ENCODE measurements at places on chromosomes 1 and 21.

GRCh38 chr1:193726722-193727121 lies 540.3 kb upstream of the B3GALT2 start:
- DNase-seq = no peak

GRCh38 chr21:41168391-41169257 lies 664 bp downstream of the BACE2 start:
- peak; percentile 5 for DNase-seq

- DNase-seq = no peak
Measured at GRCh38 chr21:15422783-15423182, 307.0 kb upstream of the USP25 start.

- DNase-seq = no peak
Measured at GRCh38 chr1:47465605-47466004, 27.8 kb downstream of the FOXD2 start.

GRCh38 chr1:53549287-53549686 lies 90.1 kb downstream of the DMRTB1 start:
- no peak for DNase-seq

GRCh38 chr1:156796340-156797097 lies 20.1 kb downstream of the SH2D2A start:
- no peak for DNase-seq

GRCh38 chr1:246037832-246038231 lies 469.2 kb downstream of the SMYD3 start:
- no peak for DNase-seq

GRCh38 chr1:27136236-27136551 lies 18.7 kb downstream of the SLC9A1 start:
- DNase-seq = no peak

DNA sequence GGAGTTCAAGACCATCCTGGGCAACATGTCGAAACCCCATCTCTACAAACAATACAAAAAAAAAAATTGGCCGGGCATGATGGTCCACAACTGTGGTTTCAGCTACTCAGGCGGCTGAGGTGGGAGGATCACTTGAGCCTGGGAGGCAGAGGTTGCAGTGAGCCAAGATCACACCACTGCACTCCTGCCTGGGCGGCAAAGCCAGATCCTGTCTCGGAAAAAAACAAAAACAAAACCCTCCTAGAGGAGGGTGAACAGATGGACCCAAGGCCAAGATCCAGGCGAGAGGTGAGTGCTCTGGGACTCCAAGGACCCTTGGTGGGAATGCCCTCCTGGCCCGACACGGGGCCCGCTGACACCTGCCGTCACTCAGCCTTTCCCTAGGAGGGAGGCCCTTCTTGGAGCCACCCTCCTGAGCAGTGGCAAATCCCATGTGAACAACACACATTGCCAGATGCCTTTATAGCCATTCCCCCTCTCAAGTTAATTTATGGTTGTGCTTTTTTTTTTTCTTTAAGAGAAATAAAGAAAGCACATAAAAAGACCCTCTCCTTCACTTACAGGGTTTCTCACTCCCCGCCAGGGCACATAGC lies 380 bp downstream of the TFF2 start:
- no peak for DNase-seq

DNA sequence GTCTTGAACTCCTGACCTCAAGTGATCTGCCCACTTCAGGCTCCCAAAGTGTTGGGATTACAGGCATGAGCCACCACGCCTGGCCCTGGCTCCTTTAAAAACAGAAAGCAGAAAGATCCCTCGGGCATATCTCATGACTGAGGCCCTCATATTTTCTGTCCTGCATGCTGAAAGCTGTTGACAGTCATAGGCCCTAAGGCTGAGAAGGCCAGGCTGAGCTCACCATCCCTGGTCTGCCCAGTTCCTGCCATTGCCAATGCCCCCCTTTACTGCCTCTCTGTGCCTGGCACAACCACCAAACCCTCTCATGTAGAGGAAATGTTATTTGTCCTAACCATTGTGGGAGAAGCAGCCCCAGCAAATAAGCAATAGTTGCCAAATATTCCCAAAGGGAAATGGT lies 12.7 kb downstream of the CD34 start:
- DNase-seq = no peak

DNA sequence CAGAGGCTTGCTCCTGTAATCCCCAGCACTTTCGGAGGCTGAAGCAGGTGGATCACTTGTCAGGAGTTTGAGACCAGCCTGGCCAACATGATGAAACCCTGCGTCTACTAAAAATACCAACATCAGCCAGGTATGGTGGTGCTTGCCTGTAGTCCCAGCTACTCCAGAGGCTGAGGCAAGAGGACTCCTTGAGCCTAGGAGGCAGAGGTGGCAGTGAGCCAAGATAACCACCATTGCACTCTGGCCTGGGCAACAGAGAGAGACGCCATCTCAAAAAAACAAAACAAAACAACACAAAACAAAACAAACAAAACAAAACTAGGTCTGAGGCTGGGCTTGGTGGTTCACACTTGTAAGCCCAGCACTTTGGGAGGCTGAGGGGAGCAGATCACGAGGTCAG lies 38.7 kb upstream of the RAP1GAP start:
- no peak for DNase-seq

DNA sequence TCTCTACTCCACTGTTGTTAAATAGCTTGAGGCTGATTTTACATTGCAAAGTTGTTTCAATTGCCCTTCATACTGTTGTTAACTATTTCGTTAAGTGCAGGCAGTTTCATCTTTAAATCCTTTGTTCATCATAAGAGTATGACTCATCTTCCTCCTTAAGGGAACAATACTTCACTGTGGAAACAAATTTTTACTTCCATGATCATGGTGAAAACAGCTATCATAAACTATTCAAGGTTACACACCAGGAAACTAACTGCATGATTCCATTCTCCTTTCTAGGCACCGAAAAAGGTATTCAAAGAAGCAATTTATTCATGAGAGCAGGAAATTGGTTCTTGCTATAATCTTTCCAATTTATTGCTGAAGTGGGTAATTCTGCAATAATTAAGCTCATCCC lies 593.2 kb downstream of the LRRIQ3 start:
- no peak for DNase-seq

DNA sequence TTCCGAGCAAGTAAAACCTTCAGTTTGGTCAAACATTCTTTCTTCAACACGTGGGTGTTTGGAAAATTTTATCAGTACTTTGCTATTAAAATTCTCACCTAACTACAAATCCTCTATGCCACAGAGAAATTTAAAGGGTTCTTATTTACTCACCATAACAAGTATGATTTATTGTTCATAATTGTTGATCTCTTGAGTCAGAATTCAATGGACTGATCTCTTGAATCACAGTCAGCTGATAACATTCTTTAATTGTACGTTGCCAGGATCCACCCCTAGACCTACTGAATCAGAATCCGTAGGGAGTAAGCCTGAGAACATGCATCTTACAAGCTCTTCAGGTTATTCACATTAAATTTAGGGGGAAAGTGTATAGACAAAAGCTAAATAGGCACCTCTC lies 51.2 kb downstream of the DIPK1A start:
- no peak for DNase-seq

DNA sequence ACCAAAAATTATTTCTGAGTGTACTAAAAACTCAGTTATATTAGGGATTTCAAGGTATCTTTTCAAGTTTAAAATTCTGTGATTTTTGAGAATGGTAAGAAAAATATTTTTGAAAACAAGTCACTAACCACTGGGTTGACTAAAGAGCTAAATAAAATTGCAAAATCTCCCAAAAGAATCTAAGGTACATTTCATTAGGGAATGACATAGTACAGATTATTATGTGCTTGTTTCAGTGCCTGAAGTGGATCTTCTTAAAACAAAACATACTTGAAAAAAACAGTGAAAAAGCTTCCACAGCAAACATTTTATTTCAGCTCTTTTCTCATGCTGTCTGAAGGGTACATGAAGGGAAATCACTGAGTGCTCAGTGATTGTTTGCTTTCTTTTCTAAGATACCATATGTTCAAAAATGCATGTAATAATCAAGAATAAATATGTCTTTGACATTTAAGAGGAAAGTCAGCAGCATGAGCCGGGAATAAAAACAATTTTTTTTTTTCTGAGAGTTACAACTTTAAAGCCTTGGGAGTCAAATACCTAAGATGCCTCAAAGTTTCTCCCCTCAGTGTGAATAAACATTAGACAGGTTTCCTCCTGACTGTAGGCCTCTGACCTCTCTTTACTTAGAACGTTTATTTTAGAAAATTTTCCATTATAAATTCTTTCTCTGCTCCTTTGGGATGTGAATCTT lies 200.7 kb downstream of the KCNT2 start:
- no peak for DNase-seq

- no peak for DNase-seq
Measured at GRCh38 chr1:233252441-233252840, 43.1 kb downstream of the PCNX2 start.
